Glomerular endothelial cell (primary cell): ENCODE measurements at places on chromosomes 1 and 21. TPM values are rescaled to one million over a fixed set of nuclear protein-coding genes. Genes with fewer than 3 reads are reported as not detected.

SLC19A1 gene
- 9.9 and 16.9 TPM in 2 replicates for total RNA-seq

KRTAP13-2 gene
- total RNA-seq, result not detected in 2 replicates

DNA sequence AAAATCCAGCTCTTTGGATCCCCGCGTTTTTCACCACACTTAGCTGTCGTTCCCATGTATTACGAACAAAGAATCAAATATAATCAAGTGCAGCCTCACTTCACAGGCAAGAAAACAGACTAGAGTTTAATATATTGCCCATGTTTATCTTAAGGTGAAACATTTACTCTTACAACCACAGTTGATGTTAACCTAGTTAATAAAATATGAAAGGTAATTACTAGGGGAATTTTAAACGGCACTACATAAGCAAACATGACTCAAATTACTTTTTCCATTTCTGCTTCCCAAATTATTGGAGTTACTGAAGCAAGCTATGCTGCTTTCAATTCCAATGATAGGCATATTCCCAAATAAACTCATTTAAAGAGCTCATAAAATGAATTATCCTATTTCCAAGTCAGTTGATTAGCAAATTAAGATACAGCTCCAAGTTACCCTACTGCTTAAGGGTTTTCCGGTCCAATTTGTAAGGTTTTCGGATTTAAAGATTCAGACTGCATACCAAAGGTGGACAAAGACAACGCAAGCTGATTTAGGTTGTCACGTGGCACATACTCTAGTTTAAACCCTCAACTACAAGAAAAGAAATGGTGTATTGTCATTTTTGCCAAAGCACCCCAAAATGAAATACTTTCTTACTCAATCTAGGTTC lies 5.9 kb downstream of the COX20 start:
- DNase-seq, result no peak

DNA sequence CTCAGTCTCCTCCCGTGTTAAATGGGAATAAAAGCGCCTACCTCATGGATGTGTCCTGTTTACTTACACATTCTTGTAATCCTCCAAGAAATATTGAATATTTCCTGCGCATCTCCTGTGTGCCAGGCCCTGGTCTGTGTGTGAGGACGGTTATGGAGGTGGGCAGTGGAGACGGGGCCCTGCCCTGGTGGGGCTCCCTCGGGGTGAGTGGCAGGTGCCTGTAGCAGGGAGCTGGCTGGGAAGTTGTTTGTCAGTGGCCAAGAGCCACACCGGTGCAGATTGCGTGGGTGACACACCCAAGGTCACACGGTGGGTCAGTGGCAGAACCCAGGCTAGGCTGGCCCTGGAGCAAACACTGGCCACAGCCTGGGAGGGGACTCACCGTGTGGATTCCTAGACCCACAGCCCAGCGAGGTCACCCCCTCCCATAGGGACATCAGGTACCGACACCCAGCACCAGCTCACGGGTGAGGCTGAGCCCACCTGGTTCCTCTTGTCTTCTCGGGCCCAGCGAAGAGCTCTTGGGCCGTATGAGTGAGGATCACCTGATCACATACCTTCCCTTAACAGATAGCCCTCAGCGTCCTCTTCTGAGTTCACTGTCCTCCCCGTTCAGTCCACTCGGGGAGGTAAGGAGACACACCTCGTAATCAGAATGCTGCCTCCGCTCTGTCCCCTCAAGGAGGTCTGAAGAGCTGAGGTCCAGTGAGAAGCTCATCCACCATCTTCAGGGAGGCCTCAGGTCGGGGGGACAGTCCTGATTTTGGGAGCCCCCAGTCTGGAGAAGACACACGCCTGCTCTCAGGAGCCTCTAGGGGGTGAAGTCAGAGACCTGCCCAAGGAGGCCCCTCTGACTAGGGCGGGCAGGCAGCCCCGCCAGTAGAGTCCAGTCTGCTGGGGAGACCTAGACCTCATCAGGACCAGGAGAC lies 349.6 kb downstream of the MATN1 start:
- DNase-seq, result no peak

DNA sequence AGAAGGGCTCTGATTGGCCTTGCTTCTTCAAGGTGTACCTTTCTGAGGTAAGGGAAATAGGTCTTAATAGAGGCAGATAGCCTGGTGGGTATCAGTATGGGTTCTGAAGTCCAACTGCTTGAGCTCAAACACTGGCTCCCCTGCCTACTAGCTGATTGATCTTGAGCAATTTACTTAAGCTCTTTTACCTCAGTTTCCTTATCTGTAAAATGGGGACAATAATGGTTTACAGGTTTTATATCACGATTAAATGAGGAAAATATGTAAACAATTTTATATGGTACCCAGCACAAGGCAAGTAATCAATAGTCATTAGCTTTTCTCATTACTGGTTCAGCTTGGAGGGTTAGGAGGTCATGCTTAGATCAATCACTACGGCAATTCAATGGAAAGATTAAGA lies 75.8 kb upstream of the VTCN1 start:
- no peak for DNase-seq

GRCh38 chr1:202516434-202516877 lies 168.0 kb downstream of the PPP1R12B start:
- no peak for DNase-seq

DNA sequence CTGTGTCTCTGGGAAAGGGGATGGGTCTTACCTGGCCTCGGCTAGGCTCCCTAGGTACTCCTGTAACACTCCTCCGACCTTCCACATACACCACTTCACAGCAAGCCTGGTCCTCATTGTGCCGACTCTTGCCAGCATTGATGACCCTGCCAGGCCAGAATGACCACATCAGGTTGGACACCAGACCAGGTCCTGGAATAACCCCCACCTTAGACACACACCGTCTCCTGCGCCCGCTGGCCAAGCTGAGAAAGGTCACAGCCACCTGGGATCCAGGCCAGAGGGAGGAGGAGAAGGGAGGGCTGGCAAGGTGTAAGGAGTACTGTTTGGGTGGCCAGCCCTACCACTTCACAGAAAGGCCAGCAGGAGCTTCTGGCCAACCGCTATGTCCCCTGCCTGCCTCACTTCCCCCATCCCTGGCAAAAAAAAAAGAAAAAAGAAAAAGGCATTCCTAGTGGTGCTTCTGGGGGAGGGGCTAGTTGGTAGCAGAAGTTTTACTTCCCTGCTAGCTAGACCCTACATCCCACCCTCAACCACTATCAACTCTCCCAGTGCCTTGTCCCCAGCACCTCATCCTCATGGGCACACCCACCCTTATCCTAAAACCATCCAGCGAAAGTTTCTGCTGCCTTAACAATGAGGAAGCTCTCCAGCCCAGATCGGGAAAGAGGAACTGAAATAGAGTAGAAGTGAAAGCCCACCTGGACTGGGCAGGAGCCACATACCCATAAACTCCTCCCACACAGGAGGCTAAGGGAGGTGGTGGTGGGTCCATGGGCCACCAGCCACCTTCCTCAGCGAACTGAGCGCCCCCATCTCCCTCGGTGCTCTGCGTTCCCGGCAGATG lies 1.4 kb downstream of the PPM1J start:
- DNase-seq, result no peak

- DNase-seq, result no peak
Observed at GRCh38 chr1:231695439-231696255, 69.1 kb downstream of the DISC1 start.

DNA sequence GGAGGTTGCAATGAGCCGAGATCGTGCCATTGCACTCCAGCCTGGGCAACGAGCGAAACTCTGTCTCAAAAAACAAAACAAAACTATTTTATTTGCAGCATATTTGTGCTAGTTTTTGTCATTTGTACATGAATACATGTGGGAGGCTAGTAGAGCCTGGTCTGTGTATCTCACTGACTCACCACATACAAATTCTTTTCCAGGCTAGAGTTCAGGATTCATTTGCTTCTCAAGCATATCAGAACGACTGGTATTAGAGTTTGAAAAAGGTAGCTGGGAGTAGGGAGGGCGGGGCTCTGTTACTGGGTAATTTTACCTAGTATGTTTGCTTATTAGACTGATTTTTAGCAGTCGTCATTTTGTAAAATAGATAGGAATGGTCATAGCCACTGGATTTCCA lies 4.5 kb upstream of the TOR3A start:
- no peak for DNase-seq

HAO2 gene
- not detected in 2 replicates for total RNA-seq

GRCh38 chr1:171931752-171932151 lies 90.5 kb downstream of the DNM3 start:
- no peak for DNase-seq

DNA sequence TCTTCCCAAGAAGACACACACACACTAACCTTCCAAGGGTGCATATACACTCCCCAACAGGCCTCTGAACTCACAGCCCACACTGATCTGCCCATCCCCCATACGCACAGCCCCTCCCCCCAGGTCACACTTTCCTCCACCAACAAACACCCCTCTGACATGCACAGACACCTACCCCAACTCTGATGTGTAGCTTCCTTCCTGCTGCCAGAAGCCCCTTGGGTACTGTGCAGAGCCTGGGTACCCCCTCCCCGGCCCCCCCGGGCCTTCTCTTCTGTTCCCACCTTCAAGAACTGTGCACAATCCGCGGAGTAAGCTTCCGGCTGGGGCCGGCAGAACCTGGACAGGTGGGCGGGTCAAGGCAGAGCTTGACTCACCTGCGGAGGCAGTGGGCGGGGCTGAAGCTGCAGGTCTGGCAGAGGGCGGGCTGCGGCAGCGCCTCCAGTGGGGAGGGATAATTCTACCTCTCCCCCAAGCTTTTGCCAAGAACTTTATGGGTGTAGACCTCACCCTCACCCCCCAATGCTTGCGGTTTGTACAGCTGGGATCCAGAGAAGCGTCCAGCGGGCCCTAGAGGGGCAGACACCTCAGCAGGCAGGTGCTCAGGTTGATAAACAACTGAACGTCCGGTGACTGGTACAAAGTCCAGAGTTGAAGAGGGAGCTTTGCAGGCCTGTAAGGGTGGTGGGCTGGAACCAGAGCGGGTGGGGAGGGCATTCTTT lies at the start of gene C1orf210:
C1orf210 (minus strand) TSS at position 313 of the 722 bp plus-strand sequence. CDS start 2,311 bp downstream, outside the sequence.
- no peak for DNase-seq

DNA sequence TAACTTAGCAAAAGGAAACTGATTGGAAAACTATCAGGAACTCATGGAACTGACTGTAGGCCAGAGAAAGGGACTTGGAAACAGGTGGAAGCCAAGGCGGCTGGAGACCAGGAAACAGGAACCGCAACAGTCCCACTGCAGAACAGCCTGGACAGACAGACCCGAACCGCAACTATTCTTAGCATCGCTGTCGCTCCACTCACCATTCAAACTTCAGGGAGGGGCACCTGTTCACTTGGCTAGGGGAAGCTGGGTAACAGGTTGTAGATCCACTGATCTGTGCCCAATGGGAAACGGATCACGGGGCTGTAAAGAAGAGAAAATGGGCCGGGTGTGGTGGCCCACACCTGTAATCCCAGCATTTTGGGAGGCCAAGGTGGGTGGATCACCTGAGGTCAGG lies 61.9 kb downstream of the CLSTN1 start:
- DNase-seq, result no peak

- no peak for DNase-seq
Observed at GRCh38 chr1:87064986-87065385, 150.6 kb downstream of the HS2ST1 start.

GRCh38 chr1:161705537-161705936 lies 1.5 kb upstream of the FCRLA start:
- no peak for DNase-seq

- DNase-seq, result no peak
Observed at GRCh38 chr1:111214884-111215283, 12.6 kb upstream of the CHI3L2 start.

GRCh38 chr21:35404247-35404646 lies 355.1 kb upstream of the RUNX1 start:
- DNase-seq, result no peak

DNA sequence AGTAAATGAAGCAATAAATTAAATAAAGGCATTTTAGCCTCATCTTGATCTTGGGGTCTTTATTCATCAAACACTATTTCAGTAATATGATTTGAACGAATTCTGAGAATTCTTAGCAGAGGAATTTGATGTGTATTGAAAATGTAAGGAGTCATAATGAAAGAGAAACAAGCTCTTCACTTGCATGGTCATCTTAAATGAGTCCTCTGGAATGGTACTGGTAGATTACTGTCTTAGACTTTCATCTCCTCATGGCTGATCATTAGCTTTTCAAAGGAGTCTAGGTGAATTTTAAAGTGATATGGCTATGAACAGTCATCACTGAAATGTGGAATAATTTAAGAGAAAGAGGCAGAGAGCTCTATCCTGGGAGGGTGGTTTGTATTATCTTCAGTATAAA lies 30.0 kb downstream of the PRRC2C start:
- no peak for DNase-seq

DNA sequence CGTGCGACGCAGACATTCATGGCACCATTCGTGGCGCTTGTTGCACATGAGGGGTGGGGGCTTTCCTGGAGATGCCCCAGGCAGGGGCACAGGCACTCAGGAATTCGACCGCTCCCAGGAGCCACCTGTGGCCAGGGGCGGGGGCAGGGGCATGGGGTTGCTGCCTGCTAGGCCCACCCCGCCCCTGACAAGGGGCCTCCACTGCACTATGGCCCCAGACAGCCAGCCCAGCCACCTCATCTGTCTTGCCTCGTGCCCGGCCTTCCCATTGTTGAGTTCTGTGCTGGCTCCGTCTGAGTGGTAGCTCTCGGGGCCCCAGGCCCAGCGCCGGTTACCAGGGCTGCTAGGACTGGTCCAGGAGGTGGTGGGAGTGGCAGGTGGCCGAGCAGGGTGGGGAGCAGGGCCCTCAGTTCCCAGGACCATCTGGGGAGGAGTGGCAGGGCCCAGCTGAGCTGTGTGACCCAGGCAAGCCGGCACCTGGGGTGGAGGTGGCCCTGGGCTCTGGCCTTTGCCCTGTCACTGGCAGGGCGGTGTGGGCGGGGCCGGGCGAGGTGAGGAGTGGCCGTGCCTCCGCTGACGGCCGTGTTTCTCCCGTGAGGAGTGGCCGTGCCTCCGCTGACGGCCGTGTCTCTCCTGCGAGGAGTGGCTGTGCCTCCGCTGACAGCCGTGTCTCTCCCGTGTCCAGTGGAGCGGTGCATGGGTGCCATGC lies 1.9 kb downstream of the PLCH2 start:
- DNase-seq, result no peak

DNA sequence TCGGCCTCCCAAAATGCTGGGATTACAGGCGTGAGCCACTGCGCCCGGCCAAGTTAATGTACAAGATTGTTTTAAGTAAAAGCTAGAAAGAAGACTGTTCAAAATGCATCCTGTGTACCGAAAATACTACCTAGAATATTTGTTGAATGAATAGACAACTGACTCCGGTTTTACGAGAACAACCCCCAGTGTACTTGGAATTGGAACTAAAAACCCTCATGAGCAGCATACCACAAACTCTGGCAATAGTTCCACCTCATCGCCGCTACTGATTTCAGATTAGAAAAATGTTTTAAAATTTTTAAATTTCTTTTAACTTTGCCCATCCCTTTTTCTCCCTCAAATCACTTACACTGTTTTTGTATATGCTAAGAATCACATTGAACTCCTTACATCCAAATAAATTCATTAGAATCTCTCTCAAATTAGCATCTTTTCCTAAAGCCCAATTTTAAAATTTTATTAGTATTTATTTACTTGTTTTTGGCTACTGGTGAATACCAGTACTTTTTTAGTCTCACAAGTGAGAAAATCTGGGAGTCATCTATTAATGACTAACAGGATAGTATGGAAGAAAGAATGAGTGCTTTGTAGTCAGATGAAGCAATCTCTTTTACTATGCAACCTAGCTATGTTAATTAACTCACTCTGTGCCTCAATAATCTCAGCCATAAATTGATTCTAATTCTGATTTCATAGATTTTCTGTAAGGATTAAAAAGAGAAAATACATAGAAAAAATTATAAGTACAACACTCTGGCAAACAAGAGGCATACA lies 95.1 kb downstream of the GPATCH2 start:
- no peak for DNase-seq
